ENCODE measurements at places on chromosomes 6 and 20.

DNA sequence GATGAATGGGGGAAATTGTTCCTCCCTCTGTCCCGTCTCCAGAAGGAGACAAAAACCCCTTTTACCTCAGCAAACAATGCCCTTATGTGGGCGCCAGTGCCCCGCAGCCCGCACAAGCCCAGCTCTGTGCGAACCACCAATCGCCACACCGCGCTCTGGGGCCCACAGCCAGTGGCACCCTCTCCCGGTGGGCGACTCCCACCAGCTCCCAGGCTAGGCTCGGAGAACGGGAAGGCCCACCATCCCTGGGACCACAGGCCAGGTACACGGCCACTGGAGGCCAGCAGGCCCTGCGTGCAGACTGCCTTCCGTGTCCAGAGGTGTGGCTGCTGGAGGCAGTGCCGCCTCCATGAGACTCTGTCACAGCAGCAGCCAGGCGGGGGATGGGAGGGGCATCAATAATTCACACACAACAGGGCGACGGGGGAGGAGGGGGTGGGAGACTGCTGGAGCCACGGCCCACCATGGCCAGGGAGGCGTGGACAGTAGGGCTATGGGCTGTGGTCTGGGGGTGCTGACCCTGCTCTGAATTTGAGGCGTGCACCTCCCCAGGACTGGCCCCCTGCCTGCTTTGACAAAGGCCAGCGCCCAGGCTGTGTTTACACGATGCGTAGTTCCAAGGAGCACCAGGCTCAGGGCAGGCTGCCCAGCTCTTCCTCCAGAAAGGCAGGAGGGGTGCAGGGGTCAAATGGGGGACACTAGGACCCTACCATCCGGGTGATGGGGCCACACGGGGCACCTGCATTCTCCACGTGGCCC, 105.7 kb downstream of the ASXL1 start:
- no peak for DNase-seq

- no peak for DNase-seq
Observed at GRCh38 chr6:52995913-52996645, 995 bp upstream of the GSTA4 start.

GRCh38 chr20:32483351-32484224, 101.5 kb downstream of the NOL4L start:
- DNase-seq = peak; percentile 75

- no peak for DNase-seq
Observed at GRCh38 chr6:70843328-70843918, 113.4 kb downstream of the B3GAT2 start.

GRCh38 chr6:14088600-14089192, 28.9 kb upstream of the CD83 start:
- no peak for DNase-seq

DNA sequence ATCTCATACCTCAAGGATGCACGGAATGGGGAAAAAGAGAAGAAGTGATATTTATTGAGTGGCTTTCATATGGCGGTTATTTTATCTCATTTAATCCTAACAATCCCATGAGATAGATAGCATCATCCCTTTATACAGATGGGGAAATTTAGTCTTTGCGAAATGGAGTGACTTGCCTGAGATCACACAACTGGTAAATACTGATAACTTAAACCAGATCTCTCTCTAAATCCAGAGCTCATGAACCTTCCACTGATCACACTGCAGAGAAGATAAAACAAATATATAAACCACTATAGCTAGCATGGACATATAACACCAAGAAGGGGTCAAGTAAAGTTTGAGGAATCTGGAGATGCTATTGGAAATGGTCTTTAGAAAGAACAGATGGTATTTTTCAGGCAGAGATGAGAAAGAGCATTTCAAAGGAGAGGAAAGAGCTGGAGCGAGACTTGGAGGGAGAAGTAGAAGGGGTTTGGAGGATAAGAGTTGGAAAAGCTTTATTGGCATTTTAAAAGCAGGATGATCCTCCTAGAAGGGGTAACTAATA, 139.8 kb upstream of the TNFAIP3 start:
- no peak for DNase-seq

DNA sequence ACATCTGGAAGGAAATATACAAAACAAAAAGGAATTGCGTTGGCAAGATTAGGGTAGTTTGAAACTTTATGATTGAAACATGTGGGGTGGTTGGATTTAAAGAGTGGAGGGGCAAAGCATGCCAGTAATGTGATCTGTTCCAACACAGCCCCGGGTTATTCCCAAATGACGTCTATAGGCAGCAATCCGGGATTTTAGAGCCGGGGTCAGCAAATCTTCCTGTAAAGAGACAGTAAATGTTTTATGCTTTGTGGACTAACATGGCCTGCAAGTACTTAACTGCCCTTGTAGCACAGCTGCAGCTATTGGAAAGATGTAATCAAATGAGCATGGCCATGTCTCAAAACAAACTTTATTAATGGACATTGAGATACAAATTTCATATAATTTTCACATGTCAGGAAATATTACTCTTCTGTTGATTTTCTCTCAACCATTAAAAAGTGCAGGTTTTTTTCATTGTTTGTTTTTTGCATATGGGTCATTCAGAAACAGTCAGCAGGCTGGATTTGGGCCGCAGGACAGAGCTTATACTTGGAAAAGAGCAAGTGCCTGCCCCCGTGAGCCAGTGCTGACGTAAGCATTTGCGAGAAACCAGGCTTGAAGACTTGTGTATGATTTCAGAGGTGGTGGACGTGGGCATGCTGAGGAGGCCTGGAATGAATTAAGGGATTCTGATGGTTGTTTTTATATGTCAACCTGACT, 136.5 kb downstream of the DOK5 start:
- no peak for DNase-seq

DNA sequence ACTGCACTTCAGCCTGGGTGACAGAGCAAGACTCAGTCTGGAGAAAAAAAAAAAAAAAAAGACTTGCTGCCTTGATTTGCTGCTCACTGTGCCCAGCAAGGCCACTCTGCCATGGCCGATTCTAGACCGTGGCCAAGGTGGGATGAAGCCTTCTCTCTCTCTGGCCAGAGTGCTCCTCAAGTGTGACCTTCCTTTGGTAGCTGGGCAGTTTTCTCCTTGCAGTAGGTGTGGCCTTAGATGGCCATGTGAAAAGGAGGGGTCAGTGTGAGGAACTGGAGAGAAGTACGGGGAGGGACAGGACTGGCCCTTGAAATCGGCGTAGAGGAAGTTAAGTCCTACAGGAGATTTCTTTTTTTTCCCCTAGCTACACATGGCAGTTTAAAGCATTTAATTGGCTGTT, 272.0 kb downstream of the ARID1B start:
- DNase-seq = no peak

DNA sequence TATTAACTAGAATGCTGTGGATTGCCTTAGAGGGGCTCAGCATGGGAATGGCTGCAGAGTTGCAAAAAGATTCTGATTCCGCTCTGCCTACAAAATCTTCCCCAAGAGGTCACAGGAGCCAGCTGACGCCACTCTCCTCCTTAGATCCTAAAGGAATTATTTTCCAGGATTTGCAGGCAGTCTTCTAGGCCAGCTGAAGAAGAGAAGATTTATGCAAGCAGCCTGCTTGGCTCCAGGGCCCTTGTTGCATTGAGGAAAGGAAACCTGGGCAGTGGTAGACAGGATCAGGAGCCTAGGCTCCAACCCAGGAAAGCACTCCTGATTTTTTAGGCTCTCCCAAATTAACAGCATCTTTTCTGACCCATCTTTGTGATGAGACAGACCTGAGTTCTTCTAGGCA, 245.8 kb downstream of the PKHD1 start:
- DNase-seq = no peak

DNA sequence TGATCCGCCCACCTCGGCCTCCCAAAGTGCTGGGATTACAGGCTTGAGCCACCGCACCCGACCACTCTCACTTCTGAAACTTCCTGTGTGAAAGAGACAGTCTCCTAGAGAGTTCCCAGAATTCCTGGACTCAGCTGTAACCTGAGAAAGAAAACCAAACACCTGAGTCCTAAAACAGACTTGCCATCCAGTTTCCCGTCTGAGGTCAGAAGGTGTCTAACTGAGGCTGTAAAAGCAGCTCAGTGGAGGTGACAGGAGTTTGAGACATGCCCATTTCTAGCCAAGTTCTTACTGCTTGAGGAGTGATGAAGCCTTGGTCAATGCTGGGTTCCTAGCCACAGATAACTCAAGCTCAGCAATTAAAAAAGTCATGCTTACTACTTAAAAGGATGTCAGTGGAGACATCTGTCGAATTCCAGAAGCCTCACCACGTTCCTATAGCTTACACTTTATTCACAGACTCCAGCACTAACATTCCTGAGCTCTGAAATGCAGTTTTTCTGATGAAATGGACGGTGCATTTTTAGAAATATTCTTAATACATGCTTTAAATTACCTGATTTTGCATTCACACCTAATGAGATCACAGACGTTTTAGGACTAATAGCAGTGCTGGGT, 6.1 kb downstream of the UQCC2 start:
- DNase-seq = no peak

DNA sequence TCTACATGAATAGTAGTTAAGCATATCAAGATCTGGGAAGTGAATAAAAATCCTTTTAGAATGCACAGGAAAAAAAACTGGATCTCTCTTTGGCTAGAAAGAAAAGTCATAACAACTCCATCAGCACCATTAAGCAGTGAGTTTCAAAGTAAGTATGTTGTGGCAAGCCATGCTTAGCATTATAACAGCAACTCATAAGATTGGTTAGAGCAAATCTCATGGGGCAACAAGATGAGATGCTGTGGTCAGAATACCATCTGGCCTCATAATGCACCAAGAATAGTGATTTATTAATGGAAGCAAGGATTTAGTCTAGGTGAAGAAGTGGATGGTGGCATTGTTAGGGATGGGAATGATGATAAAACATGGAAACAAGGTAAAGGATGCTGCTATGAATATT, 159.4 kb downstream of the PHF3 start:
- DNase-seq = no peak

GRCh38 chr6:71544028-71544427, 255.4 kb downstream of the OGFRL1 start:
- no peak for DNase-seq

GRCh38 chr6:65719101-65719500, 12.1 kb upstream of the EYS start:
- DNase-seq = no peak

GRCh38 chr6:44867571-44868334, 460.4 kb upstream of the RUNX2 start:
- no peak for DNase-seq

- DNase-seq = no peak
Observed at GRCh38 chr20:46631212-46631869, 19.9 kb downstream of the SLC13A3 start.

- DNase-seq = no peak
Observed at GRCh38 chr6:107741191-107741680, 82.9 kb downstream of the SCML4 start.

GRCh38 chr6:168535711-168536110, 94.7 kb downstream of the SMOC2 start:
- no peak for DNase-seq

DNA sequence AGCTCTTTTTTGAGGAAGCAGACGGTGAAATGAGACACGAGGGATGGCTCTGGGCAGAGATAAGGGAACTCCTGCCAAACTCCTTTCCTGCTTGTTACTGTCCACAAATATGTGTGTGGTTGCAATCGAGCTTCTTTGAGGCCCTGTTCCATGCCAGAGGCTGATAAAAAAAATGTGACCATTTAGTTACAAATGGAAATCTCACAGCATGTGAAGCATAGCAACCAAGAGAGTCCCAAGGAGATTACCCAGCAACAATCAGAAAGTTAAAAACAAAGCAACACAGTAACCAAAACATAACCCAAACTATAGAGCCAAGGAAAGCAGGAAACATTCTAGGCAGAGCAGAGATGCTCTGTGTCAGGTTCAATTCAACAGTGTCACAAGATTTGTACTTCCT, 35.4 kb upstream of the HMGN3 start:
- no peak for DNase-seq

DNA sequence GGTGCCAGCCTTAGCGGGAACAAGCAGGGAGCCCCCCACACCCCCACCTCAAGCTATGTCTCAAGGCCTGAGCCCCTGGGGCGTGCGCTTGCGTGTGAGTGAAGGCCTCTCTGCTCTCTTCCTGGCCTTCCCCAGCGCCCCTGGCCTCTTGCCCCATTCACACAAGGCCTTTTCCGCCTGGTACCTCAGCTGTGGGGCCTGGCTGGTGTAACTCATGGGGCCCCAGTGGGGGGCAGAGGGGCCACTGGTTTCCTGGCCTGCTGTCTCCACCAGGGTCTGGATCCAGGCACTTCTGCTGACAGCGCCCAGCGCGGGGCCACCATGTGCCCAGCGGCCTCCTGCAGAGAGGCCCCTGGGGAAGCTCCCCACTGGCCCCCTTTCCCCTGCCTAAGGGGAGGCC, 34.7 kb downstream of the GNAS-AS1 start:
- no peak for DNase-seq

DNA sequence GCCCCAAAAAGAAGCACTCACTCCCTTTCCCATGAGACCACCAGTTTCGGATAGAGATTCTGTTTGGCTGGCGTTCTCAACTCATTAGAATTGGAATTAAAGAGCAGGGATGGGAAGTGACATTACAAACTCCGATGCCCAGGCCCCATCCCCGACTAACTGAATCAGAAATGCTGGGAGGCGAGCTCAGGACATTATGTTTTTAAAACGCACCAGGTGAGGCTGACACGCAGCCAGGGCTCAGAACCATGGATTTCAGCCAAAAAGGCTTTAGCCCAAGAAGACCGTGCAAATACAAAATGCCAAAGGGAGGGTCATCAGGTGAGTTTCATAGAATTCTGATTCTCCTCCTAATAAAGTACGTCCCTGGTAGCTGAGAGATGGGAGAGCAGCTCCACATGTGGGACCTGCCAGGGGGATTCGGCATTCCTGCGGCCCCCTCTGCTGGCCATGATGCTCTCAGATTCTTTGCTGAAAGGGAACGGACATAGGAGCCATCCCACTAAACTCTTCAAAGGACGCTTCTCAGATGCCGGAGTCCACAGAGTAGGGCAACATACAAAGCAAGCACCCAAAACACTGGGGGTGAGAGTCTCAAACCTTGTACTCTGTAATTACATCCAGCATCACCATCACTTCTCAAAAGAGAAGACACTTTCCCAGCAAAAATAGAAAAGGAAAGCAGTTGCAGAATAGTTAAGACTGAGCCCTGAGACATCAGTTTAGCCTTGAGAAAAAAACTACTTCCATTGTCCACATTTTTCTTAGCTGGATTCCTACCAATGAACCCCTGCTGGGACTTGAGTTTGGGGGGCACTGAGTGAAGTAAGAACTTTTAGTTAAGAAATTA, 205.2 kb downstream of the BMP7 start:
- no peak for DNase-seq

Measured in activated naive CD4-positive, alpha-beta T cell treated with anti-CD3 and anti-CD28 coated beads, Interleukin-2, amount 50 U/mL, for 72 hours (primary cell).